Mesenteric fat pad (tissue), 1 donor: ENCODE measurements at places on chromosomes 12 and 14. TPM values are rescaled to one million over a fixed set of nuclear protein-coding genes. Genes with fewer than 3 reads are reported as not detected.

DNA sequence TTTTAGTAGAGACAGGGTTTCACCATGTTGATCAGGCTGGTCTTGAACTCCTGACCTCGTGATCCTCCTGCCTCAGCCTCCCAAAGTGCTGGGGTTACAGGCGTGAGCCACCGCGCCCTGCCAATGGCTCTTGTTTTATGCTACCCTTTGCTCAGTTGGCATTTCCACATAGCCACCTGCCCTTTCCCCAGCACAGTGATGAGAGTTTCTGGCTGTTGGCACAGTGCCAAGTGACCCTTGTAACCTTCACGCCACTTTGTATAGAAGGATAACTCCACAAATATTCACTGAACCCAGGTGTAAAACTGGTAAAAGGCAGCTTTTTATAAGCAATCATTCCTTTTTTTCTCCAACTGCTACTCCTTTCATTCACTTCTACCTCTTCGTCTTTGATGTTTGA is 18.5 kb upstream of the CCDC175 start:
- DNase-seq, result no peak

DNA sequence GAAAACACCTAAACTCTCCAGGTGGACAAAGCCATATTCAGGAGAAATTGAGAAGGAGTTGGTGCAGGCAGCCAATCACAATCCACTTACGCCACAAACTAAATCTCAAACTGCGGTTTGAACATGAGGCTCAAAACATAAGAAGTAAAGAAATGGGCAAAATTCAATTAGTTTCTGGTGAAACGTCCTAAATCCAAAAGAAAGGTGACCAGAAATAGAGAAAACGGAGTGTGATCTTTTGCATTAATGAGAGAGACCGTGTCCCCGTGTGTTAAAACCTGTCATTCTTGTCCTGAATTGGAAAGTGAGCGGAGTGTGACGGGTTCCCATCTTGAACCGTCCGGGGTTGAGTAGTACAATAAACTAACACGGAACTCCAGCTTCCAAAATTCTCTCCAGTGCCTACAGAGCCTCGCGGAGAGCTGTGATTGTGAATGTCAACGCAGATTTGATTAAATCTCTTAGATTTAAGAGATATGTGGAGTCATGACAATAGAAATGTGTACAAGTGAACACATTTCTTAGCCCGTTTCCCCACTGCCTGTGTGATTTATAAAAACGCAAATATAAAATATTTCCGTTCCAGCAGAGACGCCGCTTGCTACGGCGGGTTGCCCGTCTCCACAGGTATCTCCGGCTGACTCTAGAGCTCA is 595 bp upstream of the METAP2 start:
- no peak for DNase-seq

GRCh38 chr12:2824541-2824940 is 10.3 kb downstream of the NRIP2 start:
- DNase-seq, result no peak

- DNase-seq, result no peak
These were observed 120.0 kb downstream of the DNAI7 start for GRCh38 chr12:25074954-25075353.

DNA sequence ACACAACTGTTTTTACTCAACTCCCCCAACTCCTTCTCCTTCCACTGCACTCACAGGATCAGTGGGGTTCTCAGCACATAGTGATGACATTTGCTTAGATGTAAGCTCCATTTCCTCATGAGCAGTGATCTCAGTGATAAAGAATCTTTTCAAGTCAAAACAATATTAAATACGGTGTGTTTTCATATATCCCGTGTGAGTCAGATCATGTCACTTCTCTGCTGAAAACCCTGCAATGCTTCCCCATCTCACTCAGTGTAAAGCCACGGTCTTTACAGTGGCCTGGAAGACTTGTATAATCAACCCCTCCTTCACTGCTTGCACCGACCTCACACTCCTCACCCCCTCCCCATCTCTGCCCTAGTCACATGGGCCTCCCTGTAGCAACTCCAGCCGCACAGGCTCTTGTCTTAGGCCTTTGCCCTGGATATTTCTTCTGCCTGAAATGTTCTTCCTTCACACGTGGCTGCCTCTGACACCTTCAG is 149.7 kb upstream of the ARHGAP5 start:
- DNase-seq, result no peak

GRCh38 chr12:123998344-123998990 is 25.5 kb downstream of the ZNF664 start:
- no peak for DNase-seq

DNA sequence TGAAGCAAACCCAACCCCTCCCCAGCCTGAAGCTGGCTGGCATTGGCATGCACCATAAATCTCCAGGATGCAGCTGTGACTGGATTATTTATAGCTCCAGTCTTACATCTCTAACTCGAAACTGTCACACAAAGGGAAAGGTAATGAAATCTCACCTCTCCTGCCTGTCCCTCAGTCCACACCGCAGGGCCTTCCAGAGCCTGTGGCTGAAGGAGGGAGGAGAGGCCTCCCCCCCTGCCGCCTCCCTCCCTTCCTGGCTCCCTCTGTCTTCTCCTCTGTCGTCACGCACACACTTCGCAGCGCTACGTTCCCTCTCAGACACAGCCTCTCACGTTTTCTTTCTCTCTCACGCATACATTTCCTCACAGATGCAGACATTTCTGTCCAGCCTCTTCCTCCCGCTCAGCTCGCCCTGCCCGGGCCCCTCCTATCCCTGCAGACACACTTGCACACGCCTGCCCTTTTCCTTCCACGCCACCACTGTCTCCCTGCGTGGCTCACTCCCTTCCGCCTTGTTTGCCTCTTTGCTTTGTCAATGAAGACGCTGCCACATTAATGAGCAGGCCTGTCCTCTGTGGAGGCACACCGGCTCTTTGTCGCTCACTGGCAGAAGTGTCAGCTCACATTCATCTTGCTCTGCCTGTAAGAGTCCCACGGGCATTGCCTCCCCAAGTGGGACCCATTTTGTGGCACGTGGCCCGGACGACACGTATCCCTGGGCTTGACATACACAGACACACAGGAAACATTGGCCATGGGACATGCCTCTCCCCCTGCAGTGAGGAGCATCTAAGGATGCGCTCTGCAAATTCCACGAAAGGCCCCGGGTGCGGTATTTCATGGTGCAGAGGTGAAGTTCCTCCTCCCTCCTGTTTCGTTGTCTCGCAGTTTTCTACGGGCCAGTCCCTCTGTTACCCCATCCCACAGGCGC is 27.9 kb downstream of the IRF2BPL start:
- DNase-seq, result no peak

DNA sequence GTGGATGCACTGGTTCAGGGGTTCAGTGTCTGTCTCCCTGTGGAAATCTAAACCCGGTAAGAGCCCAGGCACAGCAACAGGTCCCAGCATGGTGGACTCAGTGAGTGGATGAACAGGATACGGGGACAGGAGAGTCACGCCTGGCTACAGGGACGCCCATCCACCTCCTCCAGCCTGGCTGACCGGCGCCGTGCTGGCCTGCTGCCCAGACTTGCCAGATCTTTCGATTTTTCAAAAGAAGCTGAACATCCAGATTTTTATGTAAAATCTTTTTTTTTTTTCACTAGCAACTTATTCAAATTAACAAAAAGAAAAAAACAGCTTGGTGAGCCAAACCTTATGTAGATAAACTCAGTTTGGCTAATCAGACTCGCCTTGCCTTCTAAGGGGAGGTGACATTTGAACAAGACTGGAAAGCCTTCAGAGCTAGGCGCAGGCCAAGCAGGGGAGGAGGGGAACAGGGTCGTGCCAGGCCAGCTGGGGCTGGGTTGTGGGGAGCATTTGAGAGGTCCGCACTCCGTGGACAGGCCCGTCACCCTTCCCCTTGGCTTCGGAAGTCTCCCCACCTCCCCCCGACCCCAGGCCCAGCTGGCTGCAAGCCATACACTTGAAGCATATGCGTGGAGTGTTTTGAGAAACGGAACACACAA is 87.8 kb upstream of the NCOR2 start:
- no peak for DNase-seq

- DNase-seq, result no peak
These were observed 10.3 kb downstream of the RBM23 start for GRCh38 chr14:22908601-22909000.

- DNase-seq, result no peak
These were observed 10.9 kb upstream of the ZNF705A start for GRCh38 chr12:8145754-8146441.

DNA sequence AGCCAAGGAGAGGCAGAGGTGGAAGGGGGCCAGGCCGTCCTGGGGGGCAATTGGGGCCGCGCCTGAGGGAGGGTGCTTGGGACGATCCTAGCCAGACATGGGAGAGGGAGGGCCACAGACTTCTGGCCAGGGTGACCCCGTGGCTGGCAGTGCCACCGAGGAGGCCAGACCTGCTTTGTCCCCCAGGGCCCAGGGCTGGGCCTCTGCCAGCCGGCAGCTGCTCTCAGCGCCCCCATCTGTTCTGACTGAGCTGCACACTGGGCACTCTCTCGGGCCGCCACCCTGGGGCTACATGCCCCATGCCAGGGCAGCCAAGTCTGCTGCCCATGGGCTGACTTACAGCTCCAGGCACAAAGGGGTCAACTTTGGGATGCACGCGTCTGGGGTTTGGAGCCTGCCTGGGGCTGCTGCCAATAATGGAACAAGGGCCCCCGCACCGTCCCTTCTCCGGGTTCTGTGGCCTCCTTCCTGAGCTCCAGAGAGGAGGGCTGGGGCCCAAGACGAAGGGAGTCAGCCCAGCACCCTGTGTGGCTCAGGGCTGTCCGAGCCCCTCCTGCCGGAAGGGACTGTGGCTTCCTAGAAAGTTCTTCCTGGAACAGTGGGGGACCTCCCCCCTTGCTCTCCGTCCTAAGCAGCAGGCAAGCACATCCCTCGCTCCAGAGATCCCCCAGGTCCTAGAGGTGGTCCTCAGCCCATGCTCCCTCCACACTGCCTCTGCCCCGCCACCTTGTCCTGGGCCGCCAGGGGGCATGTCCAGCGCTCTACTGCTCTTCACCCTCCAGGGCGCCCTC is 1.1 kb downstream of the ADSS1 start:
- DNase-seq, result no peak

DNA sequence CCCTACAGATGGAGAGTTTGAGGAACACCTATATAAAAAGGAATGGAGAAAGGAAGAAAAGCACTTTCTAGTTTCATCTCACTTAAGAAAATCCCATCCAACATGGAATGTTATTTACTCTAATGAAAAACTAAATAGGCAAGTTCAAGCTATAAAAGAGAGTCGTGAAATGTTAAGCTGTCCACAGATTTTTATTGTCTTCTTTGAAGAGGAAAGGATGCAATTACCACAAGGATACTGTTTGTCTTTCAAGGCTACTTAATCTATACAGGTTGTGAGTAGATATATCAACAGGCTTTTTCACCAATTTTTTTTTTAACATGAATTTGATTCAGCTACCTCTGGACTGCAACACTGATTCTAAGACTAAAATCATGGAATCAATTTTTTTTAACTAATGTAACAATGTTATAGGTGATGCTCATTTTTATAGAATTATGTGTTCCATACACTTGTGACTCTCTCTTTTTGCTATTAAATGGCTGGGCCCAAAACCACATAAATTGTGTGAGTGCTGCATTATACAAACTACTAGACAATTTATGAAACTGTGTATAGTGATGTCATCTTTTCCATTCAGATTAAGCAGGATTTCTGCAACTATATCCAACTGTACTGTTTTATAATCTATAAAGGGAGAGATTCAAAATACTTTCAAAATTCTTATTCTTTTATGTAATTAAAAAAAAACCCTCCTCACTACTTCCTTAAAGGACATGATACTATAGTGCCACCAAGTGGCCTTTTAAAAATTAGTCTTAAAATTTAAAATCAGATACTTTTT is 26.8 kb upstream of the BMAL2 start:
- DNase-seq, result no peak

The ZDHHC22 gene
- total RNA-seq, result not detected

The RNU4-1 gene
- total RNA-seq, result 976 TPM

The LALBA gene
- not detected for total RNA-seq

The SPX gene
- total RNA-seq, result 0.45 TPM

The TUNAR gene
- not detected for total RNA-seq

The GPATCH2L gene
- total RNA-seq, result 49.3 TPM
